ENCODE measurements at places on chromosomes 7 and 10.

DNA sequence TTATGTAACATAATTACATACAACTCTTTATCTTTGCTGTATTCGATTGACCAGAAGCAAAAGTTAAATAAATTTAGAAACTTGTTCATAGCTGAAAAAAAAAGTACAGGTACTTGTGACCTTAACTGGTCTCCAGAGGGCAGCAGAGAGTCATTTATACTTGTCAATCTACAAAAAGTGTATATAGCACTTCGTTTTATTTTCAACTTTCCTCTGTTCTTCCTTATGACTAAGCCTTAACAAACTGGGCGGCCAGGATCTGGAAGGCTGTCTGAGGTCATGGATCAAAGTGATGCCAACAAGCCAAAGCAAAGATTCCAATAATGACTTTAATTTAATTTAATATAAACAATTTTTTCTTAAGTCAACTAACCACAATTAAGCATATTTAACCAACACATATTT is 29.8 kb downstream of the C10orf67 start:
- peak; percentile 37 for DNase-seq

DNA sequence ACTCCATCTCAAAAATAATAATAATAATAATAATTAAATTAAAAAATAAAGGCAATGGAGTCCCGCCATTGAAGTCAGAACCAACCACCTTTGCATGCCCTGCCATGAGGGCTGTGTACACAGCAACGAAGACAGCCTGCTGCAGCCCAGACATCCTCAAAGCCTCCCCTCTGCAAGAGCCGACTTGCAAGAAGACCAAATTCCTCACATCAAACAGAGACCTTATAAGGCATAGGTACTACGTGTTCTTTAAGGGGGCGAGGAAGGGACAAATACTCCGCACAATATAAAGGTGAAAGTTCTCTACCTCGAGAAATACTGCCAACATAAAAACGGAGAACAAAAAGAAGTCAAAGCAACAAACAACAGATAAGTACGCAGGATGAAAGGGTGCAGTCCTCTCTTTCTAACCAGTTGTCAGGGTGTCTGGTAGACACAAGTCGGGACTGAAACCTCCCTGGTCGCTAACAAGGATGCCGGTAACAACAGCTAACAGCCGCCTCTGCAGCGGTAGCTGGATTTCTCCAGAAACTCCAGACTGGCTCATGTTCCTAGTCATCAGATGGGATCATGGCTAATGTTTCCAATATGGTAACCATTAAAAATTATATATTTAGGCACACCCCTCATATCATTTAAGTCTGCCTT is 23.6 kb downstream of the FGFR2 start:
- DNase-seq, result no peak

DNA sequence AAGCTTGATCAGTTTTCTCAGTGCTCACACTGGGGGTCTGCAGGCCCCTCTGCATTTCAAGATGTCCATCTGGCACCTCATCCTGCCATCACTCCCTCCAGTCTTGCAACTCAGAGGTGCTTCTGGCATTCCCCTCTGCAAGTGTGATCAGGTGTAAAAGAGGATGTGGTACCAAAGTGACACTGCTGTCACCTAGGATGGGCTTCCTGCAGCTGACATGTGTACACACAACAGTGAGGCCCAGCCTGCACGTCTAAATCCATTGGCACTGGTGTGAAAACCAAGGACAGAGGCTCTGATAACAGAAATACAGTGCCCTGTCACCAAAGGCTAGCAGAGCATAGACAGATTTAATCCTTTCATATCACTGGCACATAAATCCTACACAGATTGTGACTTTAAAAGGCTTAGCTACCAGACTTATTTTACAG is 162.5 kb upstream of the CELF2 start:
- DNase-seq, result no peak

- DNase-seq, result no peak
Observed at GRCh38 chr10:121532292-121532864, 65.9 kb downstream of the FGFR2 start.

DNA sequence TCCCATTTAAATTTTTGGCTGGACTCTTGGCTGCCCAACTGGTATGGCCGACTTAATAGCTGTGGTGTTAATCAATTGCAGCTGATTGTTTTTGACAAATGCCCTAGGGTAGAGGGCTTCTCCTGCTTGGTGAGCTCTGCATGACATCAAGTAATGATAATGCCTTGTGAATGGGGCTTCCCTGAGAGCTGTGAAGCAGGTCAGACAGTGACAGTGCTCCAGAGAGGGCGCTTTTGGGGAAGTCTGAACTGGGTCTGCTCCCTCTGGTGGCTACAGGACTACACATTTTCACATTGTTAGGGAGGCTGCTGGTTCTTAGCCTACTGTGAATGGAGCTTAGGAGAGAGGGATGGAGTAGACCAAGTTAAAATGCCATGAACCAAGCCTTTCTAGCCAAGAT is 98.8 kb downstream of the SDK1 start:
- no peak for DNase-seq
